ENCODE measurements at places on chromosomes 4 and X.
A peak's percentile ranks its signal among the peaks of the same experiment; 100 is the strongest.

DNA sequence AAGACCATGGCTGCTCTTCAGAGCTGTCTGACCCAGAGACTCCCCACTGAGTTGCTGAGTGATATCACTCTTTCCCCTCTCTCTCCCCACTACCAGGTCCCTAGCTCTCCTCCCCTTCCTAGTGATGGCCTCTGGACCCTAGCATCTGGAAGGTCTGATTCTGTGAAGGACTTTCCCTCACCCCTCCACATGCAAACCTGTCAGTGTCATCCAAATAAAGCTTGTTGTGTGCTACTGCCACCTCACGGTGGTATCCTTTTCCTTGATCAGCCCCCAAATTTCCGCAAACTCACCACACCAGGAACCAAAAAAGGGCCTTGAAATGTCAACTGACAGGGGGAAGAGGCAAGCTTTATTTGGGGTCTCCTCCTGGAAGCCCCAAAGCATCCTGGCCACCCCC lies 500.2 kb downstream of the IDS start:
- DNase-seq, result no peak

GRCh38 chrX:39196192-39197102 lies 395.2 kb downstream of the MID1IP1 start:
- DNase-seq, result peak; percentile 36

- no peak for DNase-seq
Observed at GRCh38 chrX:138745196-138745595, 33.7 kb upstream of the FGF13 start.

GRCh38 chr4:30929649-30930048 lies 209.5 kb downstream of the PCDH7 start:
- DNase-seq, result no peak

- DNase-seq, result no peak
Observed at GRCh38 chr4:17809667-17810066, 890 bp downstream of the DCAF16 start.

- DNase-seq, result no peak
Observed at GRCh38 chr4:71545168-71545567, 206.3 kb downstream of the SLC4A4 start.

- no peak for DNase-seq
Observed at GRCh38 chr4:53043055-53043454, 180.9 kb downstream of the RASL11B start.

GRCh38 chr4:7654550-7655445 lies 220.1 kb upstream of the PSAPL1 start:
- no peak for DNase-seq

GRCh38 chr4:123919576-123920098 lies 523.0 kb downstream of the SPRY1 start:
- no peak for DNase-seq

GRCh38 chr4:147794787-147795413 lies 63.0 kb downstream of the ARHGAP10 start:
- DNase-seq, result no peak

DNA sequence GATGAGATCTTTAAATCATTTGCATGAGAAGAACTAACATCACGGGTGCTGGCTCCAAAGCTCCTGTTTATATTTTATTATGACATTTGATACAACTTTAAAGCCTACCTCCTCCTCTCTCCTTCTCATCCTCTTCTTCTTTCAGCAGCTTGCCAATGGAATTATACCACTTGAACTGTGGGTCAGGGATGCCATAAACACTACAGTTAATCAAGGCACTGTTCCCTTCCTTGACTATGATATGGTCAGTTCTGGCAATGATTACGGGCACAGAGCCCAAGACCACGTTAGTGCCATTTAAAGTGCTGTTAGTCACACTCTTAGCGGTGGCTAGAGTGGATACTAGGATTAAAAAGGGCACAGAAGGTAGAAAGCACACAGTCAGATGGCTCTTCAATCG lies 20.7 kb downstream of the MFAP3L start:
- no peak for DNase-seq

DNA sequence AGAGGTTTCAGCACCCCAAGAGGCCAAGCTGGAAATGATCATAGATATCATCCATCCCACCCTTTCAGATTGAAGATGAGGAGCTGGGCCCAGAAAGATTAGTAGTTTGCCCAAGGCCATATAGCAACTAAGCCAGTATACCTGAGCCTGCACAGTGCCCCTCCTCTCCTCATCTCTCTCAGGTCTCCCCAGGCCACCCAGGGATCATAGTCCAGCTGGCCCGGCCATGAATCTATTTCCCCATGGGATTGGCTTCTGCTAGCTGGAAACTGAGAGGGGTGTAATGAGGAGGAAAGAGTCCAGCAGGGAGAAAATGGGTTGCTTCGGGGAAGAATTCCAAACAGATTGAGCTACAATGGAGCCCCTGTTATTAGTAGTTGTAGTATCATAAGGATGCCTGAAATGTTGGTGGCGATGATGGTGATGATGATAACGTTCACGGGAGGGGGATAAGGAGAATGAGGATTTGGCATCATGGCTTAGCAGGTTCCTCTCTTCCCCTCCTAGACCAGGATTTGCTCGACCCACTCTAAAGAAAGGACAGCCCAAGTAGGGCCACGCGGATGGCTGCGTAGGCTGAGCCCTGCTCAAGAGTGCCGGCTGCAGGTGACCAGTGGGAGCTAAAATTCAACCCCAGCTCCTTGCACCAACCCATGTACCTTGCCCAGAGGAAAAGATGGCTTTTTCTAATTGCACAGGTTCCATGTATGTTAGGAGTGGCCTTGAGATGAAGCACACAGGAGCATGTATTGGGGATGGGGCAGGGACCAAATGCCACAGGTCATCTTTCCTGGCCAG lies 117.8 kb upstream of the PJA1 start:
- DNase-seq, result no peak

- DNase-seq, result no peak
Observed at GRCh38 chr4:142406917-142407501, 439.1 kb downstream of the INPP4B start.

DNA sequence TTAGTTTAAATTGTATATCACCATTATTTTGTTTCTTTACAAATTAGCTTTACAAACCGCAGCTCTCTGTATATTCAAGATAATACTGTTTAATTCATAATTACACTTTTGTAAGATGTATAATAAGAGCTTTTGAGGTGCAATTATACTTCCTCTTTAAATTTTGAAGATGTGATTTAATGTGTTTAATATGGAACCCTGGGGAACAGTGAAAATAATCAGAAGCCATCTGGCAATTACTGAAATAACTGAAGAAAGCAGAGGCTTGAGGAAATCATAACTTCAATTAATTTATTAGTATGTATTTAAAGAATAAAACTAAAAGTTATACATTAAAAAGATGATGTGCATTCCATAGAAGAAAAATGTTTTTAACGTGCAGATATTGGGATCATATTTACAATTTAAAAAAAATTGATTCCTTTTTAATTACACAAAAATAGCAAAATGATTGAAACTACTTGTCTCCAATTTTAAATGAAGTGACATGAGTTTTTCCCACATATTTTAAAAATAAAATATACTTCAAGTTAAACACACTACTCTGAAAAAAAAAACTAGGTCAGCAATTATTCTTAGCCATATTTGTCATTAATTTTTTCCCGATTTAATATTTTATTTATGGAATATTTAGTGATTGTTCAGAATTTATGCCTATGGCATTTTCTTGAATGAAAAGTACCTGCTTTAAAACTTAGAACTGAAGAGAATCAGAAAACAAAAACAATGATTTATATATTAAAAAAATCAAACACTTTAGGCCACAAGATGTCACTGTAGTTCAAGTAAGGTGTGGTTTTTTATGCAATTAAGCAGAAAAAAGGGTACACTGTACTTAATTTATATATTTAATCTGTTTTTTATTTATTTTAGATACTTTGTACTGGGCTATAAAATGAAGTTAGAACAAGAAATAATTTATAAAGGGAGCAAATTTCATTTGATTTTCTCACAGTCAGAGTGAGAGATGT lies 942.7 kb upstream of the NDST4 start:
- no peak for DNase-seq

- no peak for DNase-seq
Observed at GRCh38 chrX:71160475-71160874, 15.8 kb downstream of the NLGN3 start.

Measured in activated CD8-positive, alpha-beta memory T cell treated with anti-CD3 and anti-CD28 coated beads for 4 hours (primary cell).